NCI-H345 (cell line): ENCODE measurements at places on chromosomes 2 and 18.

DNA sequence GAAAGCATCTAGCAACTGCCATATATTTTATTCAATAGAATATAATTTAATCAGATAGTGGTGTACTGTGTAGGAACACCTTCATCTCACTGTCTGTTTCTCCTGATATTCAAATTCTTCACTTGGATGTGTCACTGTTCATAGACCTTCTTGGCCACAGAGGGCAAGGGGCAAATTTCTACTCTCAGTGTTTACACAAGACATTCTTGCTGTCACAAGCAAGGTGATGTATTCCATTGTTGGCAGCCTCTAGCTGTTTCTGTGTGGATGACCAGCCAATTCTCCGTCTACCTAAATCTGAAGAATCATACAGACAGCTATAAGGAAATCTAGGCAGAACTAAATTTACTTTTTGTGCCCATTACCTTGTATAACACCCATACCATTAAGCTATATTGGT lies 948.3 kb downstream of the CNTNAP5 start:
- DNase-seq = no peak

- no peak for DNase-seq
Observed at GRCh38 chr2:215793747-215794595, 219.4 kb downstream of the MREG start.

DNA sequence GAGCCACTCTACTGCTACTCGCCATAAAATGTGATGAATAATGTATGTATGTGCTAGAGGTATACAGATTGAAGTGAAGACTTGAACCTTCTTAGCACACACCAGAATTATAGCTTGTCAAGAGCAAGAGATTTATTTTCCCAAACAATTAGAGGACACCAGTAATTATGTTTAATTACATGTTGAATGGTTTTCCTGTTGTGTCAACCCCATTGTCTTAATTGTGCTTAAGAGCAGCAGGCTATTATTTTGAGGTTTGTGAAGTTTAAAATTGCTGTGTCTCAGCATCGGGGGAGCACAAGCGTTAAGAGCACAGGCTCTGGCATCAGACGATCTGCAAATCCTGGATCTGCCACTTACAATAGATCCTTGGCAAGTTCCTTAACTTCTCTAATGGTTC lies 29.0 kb downstream of the KIF5C start:
- DNase-seq = no peak

- no peak for DNase-seq
Observed at GRCh38 chr2:107743274-107743673, 83.4 kb upstream of the RGPD4 start.

DNA sequence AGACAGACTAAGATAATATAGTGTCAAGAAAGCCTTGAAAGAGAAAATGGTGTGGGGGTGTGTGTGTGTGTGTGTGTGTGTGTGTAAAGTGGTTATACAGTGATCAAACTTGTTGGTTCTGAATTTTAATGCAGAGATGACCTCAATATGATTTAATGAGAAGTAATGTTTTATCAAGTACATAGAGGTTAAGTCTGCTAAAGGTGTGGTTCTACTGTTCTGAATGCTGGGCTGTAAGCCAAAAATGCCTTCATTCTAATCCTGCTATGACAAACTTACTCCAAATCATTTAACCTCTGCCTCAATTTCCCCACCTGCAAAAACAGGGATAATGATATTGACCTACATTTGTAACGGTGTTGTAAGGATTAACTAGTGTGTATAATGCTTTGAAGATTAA lies 87.9 kb downstream of the WDPCP start:
- DNase-seq = no peak

GRCh38 chr2:26346454-26347053 lies at the start of gene ADGRF3:
ADGRF3 (minus strand) TSS chr2:26346789; CDS start chr2:26346234, 555 bp downstream.
- peak; percentile 73 for DNase-seq

GRCh38 chr2:234288974-234289455 lies 207.9 kb downstream of the ARL4C start:
- peak; percentile 31 for DNase-seq

GRCh38 chr18:22559414-22560274 lies 141.9 kb upstream of the CTAGE1 start:
- no peak for DNase-seq

DNA sequence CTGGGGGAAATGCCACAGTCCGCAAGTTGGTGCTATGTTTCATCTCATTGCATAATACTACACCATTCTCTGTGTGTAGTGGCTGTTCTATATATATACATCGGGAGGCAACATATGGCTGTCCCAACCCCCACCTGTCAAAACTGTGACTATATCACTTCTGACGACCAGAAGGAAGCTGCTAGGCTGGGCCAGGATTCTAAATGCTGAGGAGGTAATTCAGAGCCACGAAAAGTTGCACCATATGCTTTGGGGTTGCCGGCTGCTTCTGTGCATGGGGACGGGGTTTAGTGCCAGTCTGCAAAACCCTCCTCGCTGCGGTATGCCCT lies 117.3 kb downstream of the MSH2 start:
- DNase-seq = no peak

GRCh38 chr2:169275696-169276444 lies 86.5 kb downstream of the LRP2 start:
- DNase-seq = no peak

- DNase-seq = no peak
Observed at GRCh38 chr2:51247252-51247805, 215.4 kb upstream of the NRXN1 start.

GRCh38 chr2:150485114-150485870 lies 2.2 kb downstream of the RND3 start:
- DNase-seq = peak; percentile 85

DNA sequence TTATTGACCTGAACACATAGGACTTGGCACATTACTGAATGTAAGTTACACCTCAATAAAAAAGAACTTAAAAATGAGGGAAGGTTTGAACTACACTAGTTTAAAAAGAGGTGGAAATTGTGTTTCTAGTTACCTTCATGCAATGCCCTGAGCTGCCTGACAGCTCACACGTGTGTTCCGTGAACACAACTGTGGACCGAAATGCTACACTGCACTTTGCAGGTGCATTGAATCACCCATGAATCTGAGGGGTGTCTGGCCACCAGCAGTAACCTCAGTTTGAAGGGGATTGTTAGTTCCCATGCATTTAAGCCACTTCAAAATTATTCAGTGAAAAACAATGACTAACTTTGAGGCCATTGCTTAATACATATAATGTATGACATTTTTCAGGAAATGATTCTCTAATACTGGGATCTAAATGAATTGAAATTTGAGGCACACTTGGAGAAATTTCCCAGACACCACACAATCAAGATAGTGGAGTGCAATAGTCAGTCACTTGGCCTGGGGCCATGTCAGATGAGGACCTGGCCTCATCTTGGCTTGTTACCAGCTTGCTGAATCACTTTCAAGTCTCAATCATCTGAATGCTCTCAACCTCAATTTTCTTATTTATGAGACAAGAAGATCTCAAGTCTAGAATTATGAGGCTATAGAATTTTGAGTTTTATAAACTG lies 59.3 kb downstream of the MYL12B start:
- DNase-seq = no peak

DNA sequence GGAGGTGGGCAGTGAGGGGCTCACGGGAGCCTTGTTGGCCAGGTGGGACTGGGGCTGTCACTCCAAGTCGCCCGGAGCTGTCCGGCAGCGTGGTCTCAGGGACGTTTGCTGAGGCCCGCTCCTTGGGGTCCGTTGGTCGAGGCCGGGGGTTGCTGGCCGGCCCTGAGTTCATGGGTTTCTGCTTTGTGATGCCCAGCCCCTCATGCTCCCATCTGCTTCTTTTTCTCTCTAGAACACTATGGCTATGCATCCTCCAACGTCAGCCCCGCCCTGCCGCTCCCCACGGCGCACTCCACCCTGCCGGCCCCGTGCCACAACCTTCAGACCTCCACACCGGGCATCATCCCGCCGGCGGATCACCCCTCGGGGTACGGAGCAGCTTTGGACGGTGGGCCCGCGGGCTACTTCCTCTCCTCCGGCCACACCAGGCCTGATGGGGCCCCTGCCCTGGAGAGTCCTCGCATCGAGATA lies 14.5 kb downstream of the NFATC1 start:
- DNase-seq = no peak
